ENCODE measurements at places on chromosomes 6 and 20. TPM values are rescaled to one million over a fixed set of nuclear protein-coding genes. Genes with fewer than 3 reads are reported as not detected.

Gene FKBP1C
- total RNA-seq: 1.6 TPM

Gene NNAT
- total RNA-seq: not detected

Gene C20orf204
- total RNA-seq: 0.98 TPM

Gene ADGRF5
- total RNA-seq: 0.37 TPM

Gene BPI
- total RNA-seq: not detected

Gene HLA-DQB2
- total RNA-seq: not detected

Gene SCUBE3
- 3.3 TPM for total RNA-seq

Gene SPEF1
- total RNA-seq: 0.20 TPM

Gene TAAR6
- total RNA-seq: not detected

Gene SLC22A2
- not detected for total RNA-seq

Gene LY6G6C
- total RNA-seq: not detected

Gene TRIM10
- total RNA-seq: not detected

Gene SLC13A3
- 2.5 TPM for total RNA-seq

Gene APOBEC2
- not detected for total RNA-seq

Gene CST7
- not detected for total RNA-seq

Gene FUT9
- not detected for total RNA-seq

Gene CCM2L
- total RNA-seq: not detected

Gene CNBD2
- 1.8 TPM for total RNA-seq

Gene SMOC2
- 0.37 TPM for total RNA-seq

Gene GSTA4
- total RNA-seq: 36.7 TPM

Gene HCRTR2
- total RNA-seq: not detected

Gene CSTF1
- 30.5 TPM for total RNA-seq

Gene LTA
- total RNA-seq: not detected

Gene KIF25
- not detected for total RNA-seq
